ENCODE measurements at places on chromosomes 1 and 21.

- no peaks in the 10 kb centered on the region for H3K4me1 ChIP-seq
- DNase-seq, result no peak
- H3K36me3 ChIP-seq, result no peaks in the 10 kb centered on the region
- H3K4me3 ChIP-seq, result no peak within 1 kb of the TSS
- H3K27ac ChIP-seq, result no peak within 1 kb of the TSS
Observed at GRCh38 chr1:196774603-196775002, at the start of gene CFHR3. CFHR3 (plus strand) TSS chr1:196774840; CDS start chr1:196774887, 47 bp downstream.

DNA sequence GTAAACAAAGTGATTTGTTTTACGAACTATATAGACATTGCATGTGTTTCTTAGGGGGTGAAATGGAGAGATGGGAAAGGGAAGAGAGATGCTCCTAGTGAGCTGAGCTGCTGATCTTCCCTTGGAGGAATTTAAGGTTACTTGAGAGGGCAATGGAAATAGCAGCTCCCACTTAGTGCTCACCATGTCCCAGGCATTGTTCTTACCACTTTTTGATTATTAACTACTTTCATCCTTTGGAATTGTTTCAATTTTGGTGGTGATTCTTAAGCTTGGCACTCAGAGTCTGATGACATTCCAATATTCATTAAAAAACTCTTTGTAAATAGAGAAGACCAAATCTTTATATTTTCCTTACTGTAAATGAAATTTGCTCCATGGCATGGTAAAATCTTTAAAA is 124.9 kb downstream of the ITSN1 start:
- H3K36me3 ChIP-seq, result peaks cover 4% of the 10 kb centered on the region
- H3K4me1 ChIP-seq, result peaks cover 5% of the 10 kb centered on the region
- no peak overlapping the region for H3K4me3 ChIP-seq
- H3K27me3 ChIP-seq, result no peaks in the 10 kb centered on the region

- no peak for DNase-seq
- peaks cover 8% of the 10 kb centered on the region for H3K4me1 ChIP-seq
- H3K4me3 ChIP-seq, result no peak overlapping the region
- H3K27me3 ChIP-seq, result no peaks in the 10 kb centered on the region
- H3K27ac ChIP-seq, result no peak overlapping the region
Observed at GRCh38 chr1:226372885-226373284, 35.0 kb downstream of the PARP1 start.

DNA sequence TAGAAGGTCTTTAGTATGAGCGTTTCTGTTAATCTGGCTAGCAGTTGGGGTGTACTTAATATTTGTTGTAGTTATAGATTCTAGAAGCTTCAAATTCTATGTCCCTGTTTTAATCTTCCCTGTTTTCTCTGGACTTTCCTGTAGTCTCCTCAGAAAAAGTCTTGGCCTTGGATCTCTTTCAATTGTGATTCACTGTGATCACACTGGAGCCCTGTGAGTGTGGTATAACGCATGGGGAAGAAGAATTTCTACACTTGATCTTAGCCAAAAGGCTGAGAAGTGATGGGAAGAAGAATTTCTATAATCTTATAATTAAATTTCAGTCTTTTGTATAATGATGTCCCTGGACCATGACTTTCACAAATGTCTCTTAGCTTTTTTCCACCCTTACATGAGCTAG is 36.7 kb upstream of the COP1 start:
- no peaks in the 10 kb centered on the region for H3K4me1 ChIP-seq
- H3K27ac ChIP-seq, result no peak overlapping the region

DNA sequence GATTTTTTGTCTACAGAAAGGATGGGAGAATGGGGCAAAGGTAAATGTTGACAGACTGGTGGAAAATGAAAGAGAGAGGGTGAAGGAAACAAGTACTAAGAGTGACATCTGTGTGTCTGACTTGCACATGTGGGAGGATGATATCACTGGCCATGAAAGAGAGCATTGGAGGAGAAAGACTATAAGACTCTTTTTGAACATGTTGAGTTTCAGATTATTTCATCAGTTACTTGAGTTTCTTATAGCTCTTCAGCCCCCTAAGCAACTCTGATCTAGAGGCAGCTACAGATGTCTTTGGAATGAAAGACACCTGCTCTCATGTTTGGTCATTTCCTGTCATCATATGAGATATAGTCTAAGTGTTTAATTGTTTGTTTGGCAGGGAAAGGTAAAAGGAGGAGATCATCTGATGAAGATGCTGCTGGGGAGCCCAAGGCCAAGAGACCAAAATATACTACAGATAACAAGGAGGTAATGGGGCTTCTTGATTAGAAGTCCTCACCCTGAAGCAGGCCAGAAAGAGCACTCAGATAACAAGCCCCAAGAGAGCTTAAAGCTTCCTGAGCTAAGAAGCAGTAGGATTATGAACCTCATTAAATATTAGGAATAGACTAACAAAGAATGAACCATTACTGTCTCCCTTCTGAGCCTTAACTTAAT is 4.5 kb downstream of the POLR3C start:
- no peak overlapping the region for H3K27ac ChIP-seq
- no peak for DNase-seq
- H3K4me1 ChIP-seq, result peaks cover 13% of the 10 kb centered on the region
- no peak overlapping the region for H3K4me3 ChIP-seq
- H3K36me3 ChIP-seq, result peaks cover 54% of the 10 kb centered on the region
- H3K27me3 ChIP-seq, result no peaks in the 10 kb centered on the region

DNA sequence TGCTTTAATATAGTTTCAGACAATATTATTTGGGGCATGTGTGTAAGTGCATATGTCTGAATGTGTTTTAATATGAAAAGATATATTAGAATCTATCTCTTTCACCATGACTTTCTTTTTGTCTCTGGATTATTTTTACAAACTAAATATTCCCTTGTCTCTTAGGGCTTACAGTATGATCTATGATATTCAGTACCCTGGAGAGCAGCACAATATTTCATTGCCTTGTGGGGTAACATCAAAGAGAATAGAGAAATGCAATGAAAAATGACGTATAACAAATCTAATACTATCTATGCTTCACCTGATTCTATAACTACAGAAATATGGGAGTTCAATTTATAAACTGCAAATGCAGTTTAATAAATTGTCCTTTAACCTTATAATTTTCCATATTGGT is 2084.5 kb downstream of the MRPL39 start:
- no peaks in the 10 kb centered on the region for H3K4me1 ChIP-seq
- H3K36me3 ChIP-seq, result no peaks in the 10 kb centered on the region
- DNase-seq, result no peak

DNA sequence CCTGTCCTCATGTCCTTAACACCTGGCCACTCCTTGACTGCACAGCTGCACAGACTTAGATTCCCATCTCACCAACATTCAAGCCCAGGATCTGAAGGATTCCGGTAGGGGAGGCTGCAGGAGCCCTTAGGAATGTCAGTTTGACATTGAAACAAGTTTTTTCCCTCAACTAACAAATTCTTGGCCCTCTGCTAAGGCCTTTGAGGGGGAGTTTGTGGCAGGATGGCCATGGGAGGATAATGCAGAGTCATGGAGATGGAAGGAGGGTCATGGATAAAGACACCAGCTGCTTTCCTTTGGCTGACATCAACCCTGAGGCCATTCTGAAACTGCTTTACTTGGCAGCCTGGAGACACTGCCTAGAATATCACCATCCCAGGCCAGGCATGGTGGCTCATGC is 63.4 kb upstream of the PPP2R5A start:
- no peaks in the 10 kb centered on the region for H3K36me3 ChIP-seq
- H3K27ac ChIP-seq, result peak overlapping the region; percentile 1
- H3K4me3 ChIP-seq, result no peak overlapping the region
- H3K27me3 ChIP-seq, result no peaks in the 10 kb centered on the region

GRCh38 chr1:240255922-240256321 is 164.2 kb downstream of the FMN2 start:
- no peak for DNase-seq
- no peak overlapping the region for H3K4me3 ChIP-seq
- no peaks in the 10 kb centered on the region for H3K27me3 ChIP-seq
- no peak overlapping the region for H3K27ac ChIP-seq
- no peaks in the 10 kb centered on the region for H3K4me1 ChIP-seq

DNA sequence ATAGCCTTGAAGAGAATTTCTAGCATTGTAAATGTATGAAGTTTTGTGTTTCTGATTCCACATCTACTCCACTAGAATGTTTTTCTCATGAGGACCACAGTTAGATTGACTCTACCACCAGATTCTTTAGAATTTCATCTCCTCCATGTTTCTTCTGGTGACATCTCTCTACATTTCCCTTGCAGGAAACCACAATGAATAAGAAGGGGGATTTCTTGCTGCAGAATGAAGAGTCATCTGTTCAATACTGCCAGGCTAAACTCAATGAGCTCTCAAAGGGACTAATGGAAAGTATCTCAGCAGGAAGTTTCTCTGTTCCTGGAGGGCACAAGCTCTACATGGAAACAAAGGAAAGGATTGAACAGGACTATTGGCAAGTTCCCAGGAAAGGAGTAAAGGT is 18.6 kb downstream of the GBP6 start:
- H3K27ac ChIP-seq, result no peak overlapping the region
- no peak overlapping the region for H3K4me3 ChIP-seq
- DNase-seq, result no peak
- no peaks in the 10 kb centered on the region for H3K36me3 ChIP-seq
- H3K4me1 ChIP-seq, result no peaks in the 10 kb centered on the region

GRCh38 chr1:17199267-17200044 is 5.5 kb upstream of the PADI1 start:
- no peak for DNase-seq
- H3K4me3 ChIP-seq, result no peak overlapping the region
- H3K27ac ChIP-seq, result no peak overlapping the region

DNA sequence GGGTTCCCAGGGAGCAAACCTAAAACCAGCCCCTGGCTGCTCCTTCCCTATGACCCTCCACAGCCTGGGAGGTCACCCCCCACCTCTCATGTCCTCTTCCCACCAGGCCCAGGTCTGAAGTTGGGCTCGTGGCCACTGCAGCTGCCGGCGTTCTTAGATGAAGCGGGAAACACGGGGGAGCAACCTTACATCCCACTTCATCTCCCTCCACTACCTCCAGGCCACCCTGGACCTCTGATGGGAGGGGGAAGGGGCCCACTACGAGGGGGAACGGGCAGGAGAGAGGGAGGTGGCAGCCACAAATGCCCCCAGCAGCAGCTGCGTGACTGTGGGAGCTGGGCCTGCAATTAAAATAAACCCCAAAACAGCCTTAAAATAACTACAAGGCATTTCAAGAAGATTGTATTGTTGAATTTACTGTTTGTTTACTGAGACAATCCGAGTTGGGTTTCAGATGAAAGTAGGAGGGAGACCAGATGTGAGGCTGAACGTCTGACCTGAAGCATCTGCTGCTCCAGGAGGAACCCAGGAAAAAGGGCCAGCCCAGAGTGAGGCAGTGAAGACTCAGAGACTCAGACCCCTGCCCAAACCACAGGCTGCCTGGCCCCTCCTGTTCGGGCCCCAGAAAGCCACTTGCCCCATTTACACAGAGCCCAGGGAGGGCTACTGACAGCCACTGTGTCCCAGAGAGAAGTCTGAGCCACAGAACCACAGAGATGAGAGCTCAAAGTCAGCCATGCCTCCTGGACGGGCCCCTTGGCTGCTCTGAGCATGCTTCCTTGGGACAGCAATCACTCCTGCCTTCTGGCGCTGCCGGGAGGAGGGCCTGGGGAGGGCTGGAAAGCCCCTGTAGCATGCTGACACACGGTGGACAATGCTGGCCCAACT is 59.8 kb downstream of the GLIS1 start:
- no peaks in the 10 kb centered on the region for H3K4me1 ChIP-seq
- H3K4me3 ChIP-seq, result no peak overlapping the region
- no peak overlapping the region for H3K27ac ChIP-seq
- DNase-seq, result no peak
- no peaks in the 10 kb centered on the region for H3K36me3 ChIP-seq
- H3K27me3 ChIP-seq, result no peaks in the 10 kb centered on the region

GRCh38 chr1:7640350-7640749 is 130.7 kb upstream of the VAMP3 start:
- no peak for DNase-seq

GRCh38 chr1:178531887-178532286 is 19.0 kb downstream of the TEX35 start:
- DNase-seq, result peak; percentile 40
- H3K4me1 ChIP-seq, result no peaks in the 10 kb centered on the region
- no peak overlapping the region for H3K27ac ChIP-seq
- no peaks in the 10 kb centered on the region for H3K36me3 ChIP-seq
- H3K27me3 ChIP-seq, result no peaks in the 10 kb centered on the region
- H3K4me3 ChIP-seq, result no peak overlapping the region

DNA sequence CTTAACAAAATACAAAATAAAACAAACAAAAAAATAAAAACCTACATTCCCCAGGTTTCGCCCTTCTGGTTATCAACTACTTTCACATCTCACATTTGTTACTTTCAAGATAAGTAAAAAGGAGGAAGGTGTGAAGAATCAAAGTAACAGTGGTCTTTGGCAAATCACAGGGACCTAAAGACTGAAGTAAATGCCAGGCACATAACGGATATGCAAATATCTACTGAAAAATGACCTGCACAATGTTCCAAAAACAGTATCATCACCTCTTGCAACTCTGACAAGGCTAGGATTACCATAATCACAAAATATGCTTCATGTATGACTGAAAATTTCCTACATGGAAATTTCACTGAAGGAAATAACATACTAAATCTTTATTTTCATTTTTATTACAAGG is 29.3 kb downstream of the COP1 start:
- no peaks in the 10 kb centered on the region for H3K4me1 ChIP-seq
- H3K27me3 ChIP-seq, result no peaks in the 10 kb centered on the region
- no peak overlapping the region for H3K27ac ChIP-seq
- H3K36me3 ChIP-seq, result no peaks in the 10 kb centered on the region

- no peak overlapping the region for H3K4me3 ChIP-seq
- H3K36me3 ChIP-seq, result no peaks in the 10 kb centered on the region
- no peaks in the 10 kb centered on the region for H3K27me3 ChIP-seq
- DNase-seq, result peak; percentile 76
Observed at GRCh38 chr21:26116456-26117011, 54.0 kb downstream of the APP start.

GRCh38 chr1:210855440-210855839 is 278.5 kb downstream of the KCNH1 start:
- no peak for DNase-seq
- H3K27me3 ChIP-seq, result no peaks in the 10 kb centered on the region
- H3K27ac ChIP-seq, result no peak overlapping the region
- no peaks in the 10 kb centered on the region for H3K36me3 ChIP-seq

DNA sequence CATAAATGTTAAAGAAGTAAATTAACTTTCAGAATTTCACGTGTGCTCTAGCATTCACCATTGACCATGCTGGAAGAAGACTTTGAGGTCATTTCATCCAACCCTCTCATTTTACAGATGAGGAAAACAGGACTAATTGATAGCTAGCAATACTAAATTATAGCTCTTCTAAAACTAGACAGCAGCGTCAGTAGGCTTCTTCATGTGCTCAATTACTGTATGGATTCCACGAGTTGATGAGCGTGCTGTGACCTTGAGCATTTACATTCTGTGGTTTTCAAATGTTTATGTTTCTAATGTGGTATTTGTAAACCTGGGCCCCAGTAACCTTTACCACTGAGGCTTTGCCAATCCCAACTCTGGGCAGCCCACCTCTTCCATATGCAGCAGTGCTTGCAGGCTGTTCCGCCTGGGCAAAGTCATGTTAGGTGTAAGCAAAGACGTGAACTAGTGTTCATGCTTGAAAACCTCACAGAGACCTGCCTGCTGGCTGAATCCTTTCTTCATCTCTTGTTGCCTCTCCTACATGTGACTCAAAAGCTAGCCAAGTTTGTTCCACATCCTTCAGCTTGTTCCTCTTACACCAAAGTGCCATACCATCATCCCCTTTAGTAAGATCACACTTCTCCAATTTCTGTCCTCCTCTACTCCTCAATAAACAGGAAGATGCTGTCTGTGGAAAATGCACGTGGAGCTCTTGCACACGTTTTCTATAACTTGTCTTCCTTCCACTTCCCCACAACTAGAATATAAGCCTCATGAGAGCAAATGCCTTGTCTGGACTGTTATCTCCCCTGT is 17.2 kb downstream of the KCNJ15 start:
- DNase-seq, result peak; percentile 67
- H3K27ac ChIP-seq, result peak overlapping the region; percentile 92
- H3K27me3 ChIP-seq, result no peaks in the 10 kb centered on the region
- H3K36me3 ChIP-seq, result no peaks in the 10 kb centered on the region
